ENCODE measurements at places on chromosomes 3 and 15. TPM values are rescaled to one million over a fixed set of nuclear protein-coding genes. Genes with fewer than 3 reads are reported as not detected.

Gene NEO1
- total RNA-seq, result 7.6 TPM

Gene CCPG1
- 11.4 TPM for total RNA-seq

Gene EPHA6
- not detected for total RNA-seq

Gene MME
- not detected for total RNA-seq
